Neuronal stem cell (in vitro differentiated cells): ENCODE measurements at places on chromosomes 2 and 18.

- DNase-seq, result no peak
- H3K27ac ChIP-seq, result no peak overlapping the region
- peaks cover 1% of the 10 kb centered on the region for H3K4me1 ChIP-seq
Observed at GRCh38 chr2:232368311-232368731, 10.2 kb upstream of the ALPP start.

DNA sequence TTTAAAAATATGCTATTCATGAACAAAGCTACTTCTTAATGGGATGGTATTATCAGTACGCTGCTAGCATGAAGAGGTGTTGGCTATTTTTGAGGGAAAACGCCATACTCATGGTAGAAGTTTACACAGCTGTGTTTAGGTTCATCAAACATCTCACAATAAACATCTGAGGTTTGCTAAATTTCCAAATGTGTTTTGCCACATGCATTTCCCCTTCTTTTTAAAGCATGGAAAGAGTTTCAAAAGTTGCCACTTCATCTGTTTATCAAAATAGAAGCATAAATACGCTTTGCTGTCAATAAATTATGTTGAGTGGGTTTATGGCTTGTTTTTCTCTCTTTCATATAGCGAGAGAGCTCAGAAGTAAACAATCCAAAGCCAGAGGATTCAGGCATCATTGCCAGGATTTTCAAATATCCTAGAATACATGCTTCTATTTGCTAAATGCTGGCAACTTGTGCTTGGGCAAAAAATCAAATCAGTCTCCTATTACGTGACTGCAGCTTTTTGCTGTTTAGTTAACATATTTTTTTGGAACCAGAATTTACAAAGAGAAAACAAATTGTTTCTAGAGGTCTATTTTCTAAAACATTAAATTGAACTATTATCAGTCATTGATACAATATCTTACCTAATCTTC is 1919.9 kb upstream of the LRRTM1 start:
- no peak overlapping the region for H3K27ac ChIP-seq
- H3K27me3 ChIP-seq, result no peaks in the 10 kb centered on the region
- H3K36me3 ChIP-seq, result no peaks in the 10 kb centered on the region
- no peak overlapping the region for H3K4me3 ChIP-seq
- no peaks in the 10 kb centered on the region for H3K4me1 ChIP-seq
- DNase-seq, result no peak

DNA sequence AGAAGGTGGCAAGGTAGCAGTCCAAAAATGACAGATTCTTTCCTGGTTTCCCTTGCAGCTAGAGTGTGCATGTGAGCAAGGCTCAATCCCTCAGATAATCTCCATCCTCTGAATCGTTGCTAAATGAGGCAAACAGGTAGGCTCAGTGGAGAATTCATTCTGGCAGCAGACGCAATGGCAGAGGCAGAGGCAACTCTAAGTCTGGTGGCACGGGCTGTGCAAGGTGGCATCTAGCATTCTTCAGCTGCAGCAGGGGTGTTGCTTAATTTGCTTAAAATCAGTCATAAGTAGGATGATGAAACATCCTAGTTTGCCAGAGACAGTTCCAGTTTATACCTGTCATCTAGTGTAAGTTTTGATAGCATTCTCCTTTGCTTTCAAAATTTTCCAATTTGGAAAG is 391.1 kb upstream of the MEX3C start:
- no peak for DNase-seq
- no peaks in the 10 kb centered on the region for H3K4me1 ChIP-seq
- H3K4me3 ChIP-seq, result no peak overlapping the region
- H3K36me3 ChIP-seq, result no peaks in the 10 kb centered on the region
- no peak overlapping the region for H3K27ac ChIP-seq

DNA sequence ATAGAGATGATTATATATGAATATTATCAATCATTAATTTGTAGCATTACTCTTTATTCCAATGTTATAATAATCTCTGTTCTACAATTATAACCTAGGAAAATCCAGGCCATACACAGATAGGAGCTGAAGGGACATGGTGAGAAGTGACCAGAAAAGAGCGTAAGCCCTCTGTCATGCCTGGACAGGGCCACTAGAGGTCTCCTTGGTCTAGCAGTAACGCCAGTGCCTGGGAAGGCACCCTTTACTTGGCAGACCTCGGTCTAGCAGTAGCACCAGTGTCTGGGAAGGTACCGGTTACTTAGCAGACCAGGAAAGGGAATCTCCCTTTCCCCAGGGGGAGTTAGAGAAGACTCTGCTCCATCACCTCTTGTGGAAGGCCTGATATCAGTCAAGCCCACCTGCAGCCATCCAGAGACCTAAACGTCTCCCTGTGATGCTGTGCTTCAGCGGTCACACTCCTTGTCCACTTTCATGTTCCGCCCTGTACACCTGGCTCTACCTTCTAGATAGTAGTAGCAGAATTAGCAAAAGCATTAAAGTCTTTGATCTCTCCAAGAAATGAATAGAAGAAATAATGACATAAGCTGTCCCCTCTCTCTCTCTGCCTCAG is 447.5 kb upstream of the FSIP2 start:
- no peak overlapping the region for H3K27ac ChIP-seq
- DNase-seq, result peak; percentile 14
- H3K4me3 ChIP-seq, result no peak overlapping the region
- no peaks in the 10 kb centered on the region for H3K4me1 ChIP-seq
- H3K36me3 ChIP-seq, result no peaks in the 10 kb centered on the region

DNA sequence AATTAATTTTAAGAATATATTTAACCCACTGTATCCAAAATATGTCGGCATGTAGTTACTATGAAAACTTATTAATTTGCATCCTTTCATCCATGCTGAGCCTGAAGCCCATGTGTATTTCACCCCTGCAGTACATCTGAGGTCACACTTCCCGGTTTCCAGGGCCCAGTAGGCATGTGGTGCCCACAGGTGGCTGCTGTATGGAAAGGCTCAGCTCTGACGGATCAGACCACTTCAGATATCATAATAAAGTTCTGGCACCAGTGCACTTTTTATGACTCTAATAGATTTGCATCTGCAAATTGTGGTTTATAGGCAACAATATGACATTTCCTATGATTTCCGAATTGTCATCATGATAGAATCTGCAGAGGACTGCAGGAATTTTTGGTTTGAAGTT is 22.5 kb downstream of the SH3RF3 start:
- DNase-seq, result no peak
- no peaks in the 10 kb centered on the region for H3K27me3 ChIP-seq
- H3K4me1 ChIP-seq, result peaks cover 6% of the 10 kb centered on the region

- H3K27ac ChIP-seq, result peak overlapping the region; percentile 57
- H3K27me3 ChIP-seq, result no peaks in the 10 kb centered on the region
- H3K36me3 ChIP-seq, result no peaks in the 10 kb centered on the region
- no peak overlapping the region for H3K4me3 ChIP-seq
- peak; percentile 17 for DNase-seq
- peaks cover 2% of the 10 kb centered on the region for H3K4me1 ChIP-seq
Observed at GRCh38 chr18:61697306-61697909, 195.4 kb downstream of the RNF152 start.

DNA sequence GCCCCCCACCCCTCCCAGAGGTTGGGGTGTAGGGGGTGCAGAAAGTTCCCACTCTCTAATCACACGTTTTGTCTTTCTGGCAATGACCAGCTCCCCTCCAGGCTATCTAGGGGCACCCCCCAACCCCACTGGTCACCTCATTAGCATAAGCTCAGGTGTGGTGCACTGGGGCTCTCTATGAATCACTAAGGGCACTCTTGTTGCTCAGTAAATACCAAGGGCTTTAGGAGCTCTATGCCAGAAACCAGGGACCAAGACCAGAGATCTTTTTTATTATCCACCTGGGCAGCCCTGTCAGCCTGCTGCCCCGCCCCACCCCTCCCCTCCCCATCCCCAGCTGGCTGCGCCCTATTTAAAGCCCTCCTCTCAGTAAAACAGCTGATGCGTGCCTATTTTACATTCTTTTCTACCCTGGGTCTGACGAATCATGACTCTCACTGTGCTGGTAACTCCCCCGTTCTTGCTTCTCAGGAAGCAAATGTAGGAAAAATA is 24.3 kb downstream of the NCK2 start:
- H3K27ac ChIP-seq, result no peak overlapping the region
- peaks cover 9% of the 10 kb centered on the region for H3K4me1 ChIP-seq
- no peaks in the 10 kb centered on the region for H3K27me3 ChIP-seq
- no peak overlapping the region for H3K4me3 ChIP-seq

- H3K4me1 ChIP-seq, result no peaks in the 10 kb centered on the region
- H3K27me3 ChIP-seq, result no peaks in the 10 kb centered on the region
- H3K36me3 ChIP-seq, result peaks cover 10% of the 10 kb centered on the region
- H3K27ac ChIP-seq, result no peak overlapping the region
- no peak overlapping the region for H3K4me3 ChIP-seq
- no peak for DNase-seq
Observed at GRCh38 chr18:24027156-24027827, 12.7 kb downstream of the TTC39C start.

- H3K36me3 ChIP-seq, result no peaks in the 10 kb centered on the region
- no peak overlapping the region for H3K4me3 ChIP-seq
- H3K27me3 ChIP-seq, result peaks cover 3% of the 10 kb centered on the region
- H3K27ac ChIP-seq, result no peak overlapping the region
- no peak for DNase-seq
- H3K4me1 ChIP-seq, result peaks cover 10% of the 10 kb centered on the region
Observed at GRCh38 chr18:13451661-13452387, 233.3 kb downstream of the LDLRAD4 start.
